DMS79 treated with DMSO at 0.1 percent for 48 hours (cell line): ENCODE measurements at places on chromosomes 12 and 14.

- DNase-seq: no peak
These were observed 65.6 kb upstream of the ZDHHC17 start for GRCh38 chr12:76698316-76698715.

DNA sequence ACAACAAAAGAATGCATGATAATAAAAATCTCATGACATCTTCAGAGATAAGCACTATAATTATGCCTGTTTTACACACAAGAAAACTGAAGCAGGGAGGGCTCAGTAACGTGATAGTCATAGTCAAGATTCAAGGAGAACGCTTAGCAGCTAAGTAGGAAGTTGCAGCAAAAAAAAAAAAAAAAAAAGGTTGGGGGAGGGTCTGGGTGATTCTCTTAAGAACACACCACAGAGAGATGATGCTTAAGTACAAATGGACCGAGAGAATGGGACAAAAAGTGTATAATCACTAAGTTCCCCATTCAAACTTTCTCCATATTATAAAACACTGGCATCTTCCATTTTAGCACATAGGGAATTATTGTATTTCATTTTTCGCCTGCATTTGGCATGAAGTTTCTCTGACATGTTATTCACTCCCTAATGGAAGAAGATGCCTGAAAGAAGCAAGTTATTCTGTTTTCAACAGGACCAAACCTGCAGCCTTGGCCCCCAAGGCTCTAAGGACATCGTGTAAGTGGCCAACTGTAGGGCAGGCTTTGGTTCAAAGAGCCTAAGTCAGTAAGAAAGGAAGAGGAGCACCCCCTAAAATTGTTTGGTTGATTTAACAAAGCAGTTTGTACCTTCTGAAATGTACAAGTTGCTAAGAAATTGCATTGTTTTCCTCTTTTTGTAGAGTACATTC is 142.9 kb upstream of the TMPO start:
- no peak for DNase-seq

- no peak for DNase-seq
These were observed 77.9 kb downstream of the SPTB start for GRCh38 chr14:64801800-64802199.

- DNase-seq: no peak
These were observed 32.0 kb downstream of the DDX11 start for GRCh38 chr12:31105668-31106067.

GRCh38 chr12:91620992-91621391 is 438.4 kb upstream of the DCN start:
- DNase-seq: no peak

DNA sequence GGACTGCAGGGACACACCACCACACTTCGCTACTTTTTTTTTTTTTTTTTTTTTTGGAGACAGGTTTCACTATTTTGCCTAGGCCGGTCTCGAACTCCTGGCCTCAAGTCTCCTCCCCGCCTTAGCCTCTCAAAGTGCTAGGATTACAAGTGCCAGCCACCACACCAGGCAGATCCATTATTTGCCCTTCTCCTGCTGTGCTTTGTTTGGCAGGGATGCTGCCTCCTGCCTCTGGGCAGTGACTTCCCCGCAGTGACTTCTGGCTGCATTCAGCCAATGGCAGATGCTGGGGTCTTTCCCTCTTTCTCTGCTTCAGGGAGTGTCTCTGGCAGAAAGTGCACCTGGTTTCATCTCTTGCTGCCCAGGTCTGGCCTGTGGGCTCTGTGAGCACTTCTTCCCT is 6.7 kb upstream of the MORN3 start:
- DNase-seq: no peak

GRCh38 chr12:27394676-27395075 is 51.9 kb upstream of the SMCO2 start:
- DNase-seq: no peak

GRCh38 chr12:110530511-110530910 is 28.4 kb downstream of the RAD9B start:
- DNase-seq: peak; percentile 84

DNA sequence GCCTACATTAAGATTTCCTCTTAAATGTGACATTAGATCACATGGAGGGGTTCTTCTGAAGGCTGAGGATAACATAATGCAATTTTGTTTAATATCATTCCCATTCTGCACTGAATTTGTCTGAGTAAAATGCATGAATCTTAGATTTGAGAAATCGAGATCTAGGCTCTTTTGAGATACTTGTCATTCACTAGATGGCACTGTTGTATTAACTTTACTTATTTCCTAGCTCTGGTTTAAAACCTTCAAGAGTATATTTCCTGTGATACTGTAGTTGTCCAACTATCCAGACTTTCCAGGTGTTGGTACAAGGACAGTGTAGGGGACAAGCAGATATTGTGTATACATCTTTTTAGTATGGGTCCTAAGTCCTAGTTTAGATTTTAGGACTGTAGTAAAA is 91.7 kb upstream of the SEL1L start:
- peak; percentile 87 for DNase-seq

GRCh38 chr14:99035712-99036610 is 236.0 kb downstream of the BCL11B start:
- no peak for DNase-seq

DNA sequence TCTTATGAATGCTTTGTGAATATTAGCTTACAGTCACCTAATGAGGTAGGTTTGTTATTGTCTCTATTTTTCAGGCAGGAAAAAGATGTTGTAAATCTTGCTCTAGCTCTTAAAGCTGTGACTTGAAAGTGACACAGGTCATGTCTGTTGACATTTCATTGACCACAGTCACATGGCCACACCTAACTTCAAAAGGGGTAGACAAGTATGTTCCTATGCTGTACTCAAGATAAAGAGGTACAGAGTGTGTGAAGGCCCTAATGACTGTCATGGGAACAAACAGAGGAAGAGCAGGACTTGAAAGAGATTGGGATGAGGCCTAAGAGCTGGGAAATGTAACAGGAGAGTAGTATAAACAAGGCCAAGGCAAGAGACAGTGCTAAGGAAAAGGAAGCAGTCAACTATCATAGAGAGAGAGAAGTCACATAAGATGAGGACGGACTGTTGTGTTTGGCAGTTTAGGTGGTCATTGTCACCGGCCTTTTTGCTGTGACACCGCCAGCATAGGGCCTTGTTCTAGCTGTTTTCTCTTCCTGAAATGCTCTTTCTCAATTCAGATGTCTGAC is 181.0 kb downstream of the CFAP54 start:
- peak; percentile 16 for DNase-seq

DNA sequence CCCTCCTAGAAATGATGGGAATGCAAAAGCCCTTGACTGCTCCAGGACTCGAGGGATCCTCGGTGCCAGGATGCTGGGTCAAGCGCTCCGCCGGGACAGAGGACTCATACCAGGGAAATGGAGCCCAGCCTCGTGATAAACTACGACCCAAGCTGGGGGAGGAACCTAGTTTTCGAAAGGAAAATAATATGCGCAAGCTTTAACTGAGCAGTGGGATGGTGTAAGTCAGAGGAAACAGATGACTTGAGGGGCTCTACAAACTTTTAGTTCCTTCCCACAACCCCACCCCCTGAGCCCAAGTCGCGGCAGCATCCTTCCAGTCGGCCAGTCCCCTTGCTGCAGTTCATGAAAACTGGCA is 654 bp upstream of the SUPT16H start:
- peak; percentile 64 for DNase-seq

- DNase-seq: no peak
These were observed 262.7 kb upstream of the ALG10B start for GRCh38 chr12:38053655-38054464.

- DNase-seq: no peak
These were observed 5.4 kb downstream of the CHURC1 start for GRCh38 chr14:64919618-64920017.

DNA sequence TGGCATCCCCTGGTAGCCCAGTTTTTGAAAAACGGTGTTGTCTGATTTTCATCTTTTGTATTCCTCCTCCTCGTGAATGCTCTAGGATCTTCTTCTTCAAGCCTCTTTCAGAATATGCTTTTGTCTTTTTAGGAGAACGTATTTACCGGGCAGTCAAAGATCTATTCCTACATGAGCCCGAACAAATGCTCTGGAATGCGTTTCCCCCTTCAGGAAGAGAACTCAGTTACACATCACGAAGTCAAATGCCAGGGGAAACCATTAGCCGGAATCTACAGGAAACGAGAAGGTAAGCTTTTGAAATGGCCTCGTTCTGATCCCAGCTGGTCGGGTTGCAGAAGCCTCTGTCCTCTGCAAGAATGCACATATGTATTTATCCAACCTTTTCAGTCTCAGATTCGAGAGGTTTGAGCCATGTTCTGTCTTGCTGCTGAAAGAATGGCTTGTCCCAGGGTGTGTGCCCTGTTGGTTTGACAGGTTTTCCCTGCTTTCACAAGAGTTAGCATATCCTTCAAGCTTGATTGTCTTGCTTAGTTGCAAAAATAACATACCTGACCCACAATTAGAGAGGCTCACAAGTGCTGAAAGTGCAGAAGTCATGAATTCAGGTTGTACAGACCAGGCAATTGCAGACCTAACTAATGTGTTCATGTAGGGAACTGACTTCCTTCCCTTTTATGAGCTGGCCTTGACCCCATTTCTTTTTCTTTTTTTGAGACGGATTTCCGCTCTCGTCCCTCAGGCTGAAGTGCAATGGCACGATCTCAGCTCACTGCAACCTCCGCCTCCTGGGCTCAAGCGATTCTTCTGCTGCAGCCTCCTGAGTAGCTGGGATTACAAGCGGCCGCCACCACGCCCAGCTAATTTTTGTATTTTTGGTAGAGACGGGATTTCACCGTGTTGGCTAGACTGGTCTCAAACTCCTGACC is 6.8 kb downstream of the KMT5A start:
- DNase-seq: no peak

DNA sequence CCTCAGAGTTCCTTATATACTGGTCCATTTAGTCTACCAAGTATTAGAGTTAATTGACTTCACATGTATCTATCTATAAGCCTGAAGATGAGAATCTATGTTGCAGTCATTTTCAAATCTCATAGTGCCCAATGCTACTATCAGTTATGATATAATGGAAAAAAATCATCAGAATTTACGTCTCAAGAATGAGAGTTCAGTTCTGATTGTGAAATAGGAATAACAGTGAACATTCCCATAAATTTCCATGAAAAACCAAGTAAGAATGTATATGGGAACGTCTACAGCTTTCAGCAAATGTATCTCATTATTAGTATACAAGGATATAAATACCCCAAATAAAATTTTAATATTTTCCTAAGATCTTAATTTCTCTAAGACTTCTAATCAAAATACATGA is 77.2 kb downstream of the PPP1R12A start:
- DNase-seq: no peak

GRCh38 chr12:42921741-42922504 is 332.4 kb upstream of the PRICKLE1 start:
- DNase-seq: no peak

- DNase-seq: no peak
These were observed 194.6 kb downstream of the PAX9 start for GRCh38 chr14:36856095-36856878.

DNA sequence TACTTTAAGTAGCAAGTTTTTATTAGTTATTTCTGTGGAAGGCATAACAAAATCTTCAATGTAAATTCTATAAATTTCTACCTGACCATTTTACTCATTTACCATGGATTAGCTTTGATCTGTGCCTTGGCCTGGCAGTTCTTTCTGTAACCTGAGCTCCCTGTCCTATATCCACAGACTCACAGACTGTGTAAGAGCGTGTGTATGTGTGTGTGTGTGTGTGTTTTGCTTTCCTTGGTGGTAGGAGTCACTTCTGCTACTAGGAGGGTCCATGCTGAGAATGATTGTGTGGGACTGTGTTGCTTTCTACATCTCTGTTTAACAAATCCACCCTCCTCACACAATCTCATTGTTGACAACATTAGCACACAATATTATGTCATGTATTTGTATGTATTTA is 221.2 kb upstream of the PELI2 start:
- DNase-seq: no peak

DNA sequence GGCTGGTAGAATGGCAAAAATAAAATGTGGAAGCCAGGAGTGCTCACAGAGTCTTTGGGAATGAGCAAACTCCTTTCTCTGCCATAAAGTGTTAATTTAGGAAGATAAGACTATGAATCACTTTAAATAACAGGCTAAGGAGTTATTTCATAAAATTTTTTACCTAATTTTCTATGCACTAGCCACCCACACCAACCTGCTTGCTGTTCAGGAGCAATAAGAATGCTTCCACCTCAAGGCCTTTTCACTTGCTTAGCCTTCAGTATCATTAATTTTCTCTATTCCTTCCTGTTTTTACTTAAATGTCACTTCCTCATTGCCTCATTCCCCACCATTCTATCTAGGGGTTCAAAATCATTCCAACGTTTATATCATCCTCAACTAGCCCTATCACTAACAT is 326.8 kb downstream of the CCER1 start:
- no peak for DNase-seq

DNA sequence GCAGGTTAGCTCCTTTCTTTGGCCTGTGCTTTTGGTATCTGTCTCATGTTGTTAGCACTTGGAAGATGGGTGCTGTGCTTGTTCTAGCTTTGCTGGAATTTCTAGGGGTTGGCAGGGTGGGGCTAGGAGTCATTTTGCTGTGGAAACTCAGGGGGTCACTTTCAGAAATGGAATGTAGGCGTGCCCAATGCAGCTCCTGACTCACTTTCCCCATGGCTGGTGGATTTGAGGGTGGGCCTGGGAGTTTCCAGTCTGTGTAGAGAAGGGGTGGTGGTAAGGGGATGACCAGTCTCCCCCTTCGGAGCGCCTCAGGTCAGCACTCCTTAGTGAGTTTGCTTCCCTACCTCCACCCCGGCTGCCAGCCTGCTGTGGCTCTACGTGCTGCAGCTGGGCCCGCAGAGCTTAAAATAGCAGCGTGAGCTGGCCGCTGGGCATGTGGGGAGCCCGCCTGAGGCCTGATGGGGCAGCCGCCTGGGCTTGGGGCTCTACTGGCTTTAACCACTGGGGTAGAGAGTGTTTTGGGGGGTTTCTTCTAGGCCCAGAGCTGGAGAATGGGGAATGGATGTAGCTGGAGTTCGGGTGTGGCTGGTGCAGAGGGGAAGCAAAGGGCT is 108.2 kb downstream of the TSPAN9 start:
- no peak for DNase-seq

DNA sequence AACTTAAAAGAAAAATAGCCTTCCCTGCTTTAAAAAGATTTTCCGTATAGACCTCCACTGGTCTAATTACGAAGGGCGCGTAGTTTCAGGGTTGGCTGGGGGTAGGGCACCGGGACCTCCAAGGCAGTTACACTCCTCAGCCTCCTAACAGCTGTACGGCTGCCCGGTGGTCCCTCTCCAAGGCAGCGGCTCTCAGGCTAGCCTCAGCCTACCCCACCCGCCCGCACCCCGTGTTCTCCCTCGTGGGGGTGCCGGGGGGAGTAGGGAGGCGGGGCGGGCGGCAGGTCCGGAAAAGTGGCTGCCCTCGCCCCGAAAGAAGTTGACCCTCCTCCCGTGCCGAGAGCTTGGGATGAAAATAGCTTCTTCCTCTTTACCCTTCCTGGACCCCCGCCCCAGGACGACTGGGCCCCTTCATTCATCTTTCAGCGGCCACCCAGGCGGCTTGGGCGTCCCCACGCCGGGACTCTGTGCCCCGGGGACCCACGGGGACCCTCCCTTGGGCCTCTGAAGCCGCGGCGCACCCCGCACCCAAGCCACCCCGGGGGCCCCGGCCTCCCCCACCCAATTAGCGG is 991 bp upstream of the RCOR1 start:
- peak; percentile 41 for DNase-seq

DNA sequence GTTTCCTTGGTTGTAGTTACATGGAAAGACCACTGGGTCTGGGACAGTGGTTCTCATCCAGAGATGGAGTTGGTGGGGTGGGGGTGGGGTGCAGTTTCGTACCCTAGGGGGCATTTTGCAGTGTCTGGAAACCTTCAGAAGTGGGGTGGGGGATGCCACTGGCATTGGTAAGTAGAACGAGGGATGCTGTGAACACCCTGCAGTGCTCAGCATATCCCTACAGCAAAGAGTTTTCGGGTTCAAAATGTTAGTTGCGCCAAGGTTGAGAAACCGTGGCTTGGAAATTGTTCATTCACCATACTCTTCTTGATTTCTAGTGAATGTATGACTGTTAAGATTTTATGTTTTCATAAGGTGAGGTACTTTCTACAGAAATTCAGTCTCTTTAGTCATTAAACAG is 28.7 kb downstream of the TRAF3 start:
- no peak for DNase-seq
